ENCODE measurements at places on chromosomes 16 and 17. TPM values are rescaled to one million over a fixed set of nuclear protein-coding genes. Genes with fewer than 3 reads are reported as not detected.

DNA sequence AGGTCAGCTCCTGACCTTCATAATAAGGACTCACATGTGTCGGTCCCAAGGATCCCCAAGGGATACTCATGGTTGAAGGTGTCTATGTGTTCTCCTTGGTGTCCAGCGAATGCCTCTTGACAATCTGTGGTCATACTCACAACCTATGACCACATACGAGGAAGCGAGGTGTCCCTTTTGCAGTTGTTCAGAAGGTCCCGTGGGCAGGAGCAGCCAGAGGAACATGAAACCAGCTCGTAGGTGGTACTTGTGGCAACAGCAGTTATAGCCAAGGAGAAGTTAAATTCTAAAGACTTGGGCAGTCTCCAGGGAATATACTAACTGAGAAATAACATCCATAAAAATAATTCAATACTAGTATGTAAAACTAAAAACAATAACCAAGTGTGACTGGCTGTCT is 685.3 kb downstream of the WWOX start:
- no peak for DNase-seq

- DNase-seq, result no peak
These were observed 25.8 kb downstream of the STAT3 start for GRCh38 chr17:42362245-42362961.

- no peak for DNase-seq
These were observed 19.5 kb downstream of the NKD1 start for GRCh38 chr16:50567651-50568050.

DNA sequence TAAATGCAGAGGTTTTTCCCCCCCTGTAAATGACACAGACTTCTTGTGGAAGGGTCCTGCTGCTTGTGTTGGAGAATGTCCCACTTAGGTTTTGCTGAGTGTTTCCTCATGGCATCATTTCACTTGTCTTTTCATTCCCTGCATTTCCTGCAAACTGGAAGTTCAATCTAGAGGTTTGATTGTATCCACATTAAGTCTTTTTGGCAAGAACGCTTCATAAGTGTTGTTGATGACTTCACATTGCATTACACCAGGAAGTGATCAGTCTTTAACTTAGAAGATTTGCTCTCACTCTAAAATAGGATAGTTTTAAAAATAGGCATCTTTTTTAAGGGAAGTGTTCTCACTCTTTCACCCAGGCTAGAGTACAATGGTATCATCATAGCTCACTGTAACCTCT is 67.2 kb downstream of the RPTOR start:
- no peak for DNase-seq

- DNase-seq, result peak; percentile 46
These were observed 12.3 kb downstream of the CACNG4 start for GRCh38 chr17:66976781-66977201.

DNA sequence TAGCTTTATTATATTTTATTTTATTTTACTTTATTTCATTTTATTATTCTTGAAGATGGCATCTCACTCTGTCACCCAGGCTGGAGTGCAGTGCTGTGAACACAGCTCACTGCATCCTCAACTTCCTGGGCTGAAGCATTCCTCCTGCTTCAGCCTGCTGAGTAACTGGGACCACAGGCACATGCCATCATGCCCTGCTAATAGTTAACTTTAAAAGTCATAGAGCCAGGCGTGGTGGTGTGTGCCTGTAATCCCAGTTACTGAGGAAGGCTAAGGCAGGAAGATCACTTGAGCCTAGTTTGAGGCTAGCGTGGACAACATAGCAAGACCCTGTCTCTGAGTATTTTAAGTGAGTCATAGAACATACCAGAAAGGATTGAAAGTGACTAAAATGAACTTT is 38.7 kb downstream of the ESRP2 start:
- DNase-seq, result no peak

DNA sequence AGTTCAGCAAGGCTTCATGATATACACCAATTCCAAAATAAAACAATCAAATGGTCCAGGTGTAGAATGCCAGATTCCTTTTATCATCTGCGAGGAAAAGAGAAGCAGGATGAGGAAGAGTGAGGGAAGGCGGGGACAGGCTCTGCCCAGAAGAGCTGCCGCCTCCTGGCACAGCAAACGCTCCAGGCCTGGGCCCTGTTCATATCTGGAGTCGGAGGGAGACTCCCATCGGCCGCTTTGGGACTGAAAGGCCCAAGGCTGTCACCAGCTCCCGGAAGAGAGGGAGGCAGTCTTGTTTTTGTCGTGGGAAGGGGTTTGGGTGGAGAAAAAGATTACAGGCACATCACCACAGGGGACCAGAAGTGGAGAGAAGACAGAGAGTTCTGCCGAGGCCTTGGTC is 29.0 kb upstream of the SLC25A19 start:
- no peak for DNase-seq

DNA sequence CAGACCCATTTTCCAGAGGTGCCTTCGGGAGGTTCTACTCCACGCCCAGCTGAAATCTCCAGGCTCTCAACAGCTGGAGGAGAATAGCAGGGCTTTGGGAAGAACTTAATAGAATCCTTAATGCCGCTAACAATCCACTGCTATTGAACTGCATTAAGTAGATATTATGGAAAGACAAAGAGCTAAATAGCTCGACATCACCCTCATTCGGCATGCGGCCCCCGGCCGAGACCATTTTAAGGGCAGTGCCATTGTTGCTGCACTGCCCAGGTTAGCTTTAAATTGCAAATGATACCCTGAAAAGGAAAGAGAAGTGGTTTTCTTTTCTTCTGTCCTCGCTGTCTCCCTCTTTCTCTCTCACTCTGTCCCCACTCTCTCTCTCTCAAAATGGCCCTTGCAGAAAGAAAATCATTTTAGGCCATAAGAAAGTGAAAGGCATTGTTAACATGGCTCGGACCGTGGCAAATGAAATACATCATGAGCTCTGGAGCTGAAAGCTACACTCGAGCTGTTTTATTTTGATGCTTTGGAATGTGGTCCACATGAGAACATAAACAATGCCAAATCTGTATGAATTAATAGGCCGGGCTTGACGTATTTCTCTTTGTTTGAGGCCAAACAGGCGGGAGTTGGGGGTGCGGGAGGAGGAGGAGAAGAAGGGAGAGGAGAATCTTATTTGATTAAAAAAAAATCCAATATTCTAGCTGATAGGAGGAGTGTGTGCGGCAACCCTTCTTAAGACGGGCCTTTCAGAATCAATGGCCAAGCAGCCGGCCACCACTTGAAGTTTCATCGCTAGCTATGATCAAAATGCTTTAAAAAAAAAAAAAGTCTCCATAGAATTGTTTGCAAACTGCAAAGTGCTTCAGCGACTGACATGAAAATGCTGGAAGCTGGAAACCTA is 298.8 kb upstream of the IRX3 start:
- no peak for DNase-seq

DNA sequence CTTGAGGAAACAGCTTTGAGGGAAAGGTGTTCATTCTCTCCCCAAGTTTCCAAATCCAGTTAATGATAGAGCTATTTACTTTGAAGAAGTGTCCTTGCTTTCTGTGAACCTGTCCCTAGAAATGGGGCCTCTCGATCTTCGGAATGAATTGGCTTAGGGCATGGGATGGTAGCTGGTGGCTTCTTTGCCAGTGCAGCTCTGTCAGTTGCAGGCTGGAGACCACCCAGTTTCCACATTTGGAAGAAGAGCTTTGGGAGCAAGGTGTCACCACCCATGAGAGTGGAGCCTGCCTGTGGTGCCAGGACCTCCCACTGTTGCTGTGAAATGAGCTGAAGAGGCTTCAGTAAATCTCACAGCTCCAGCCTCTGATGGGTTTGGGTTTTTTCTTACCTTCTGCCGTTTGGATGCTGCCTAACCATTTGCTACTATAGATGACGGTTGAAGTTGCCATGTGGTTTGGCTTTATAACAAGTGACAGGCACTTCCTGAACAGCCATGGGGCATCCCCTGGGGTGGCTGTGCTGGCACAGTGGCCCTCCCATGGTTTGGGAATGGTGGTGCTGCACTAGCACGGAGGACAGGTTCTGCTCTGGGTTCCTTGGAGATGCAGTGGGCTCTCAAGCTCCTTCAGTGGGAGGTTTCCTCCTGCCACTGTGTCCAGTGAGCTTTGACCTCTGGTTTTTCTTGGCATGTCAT is 19.5 kb upstream of the SLC5A10 start:
- DNase-seq, result no peak

- DNase-seq, result no peak
These were observed 28.5 kb downstream of the IL21R start for GRCh38 chr16:27430512-27430911.

DNA sequence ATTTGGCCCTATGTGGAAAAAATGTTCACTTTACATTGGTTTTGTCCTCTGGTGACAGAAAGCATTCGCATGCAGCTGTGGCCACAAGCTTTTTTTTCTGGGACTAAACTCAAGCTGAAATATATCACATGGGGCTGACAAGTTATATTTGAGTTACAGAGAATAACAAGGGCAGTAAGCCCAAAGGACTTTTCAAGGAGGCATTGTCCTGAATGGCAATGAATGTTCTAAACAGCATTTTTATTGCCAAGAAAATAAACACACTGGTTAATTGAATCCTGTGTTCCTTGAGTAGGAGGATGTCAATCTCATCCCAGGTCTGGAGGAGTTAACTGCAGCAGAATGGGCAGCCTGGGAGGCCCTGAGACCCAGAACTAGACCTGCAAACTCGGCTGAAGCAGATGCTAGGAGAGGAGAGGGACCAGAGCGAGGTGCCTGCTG is 114.5 kb downstream of the COPRS start:
- no peak for DNase-seq

- no peak for DNase-seq
These were observed 120.9 kb upstream of the CDC42EP4 start for GRCh38 chr17:73432624-73433190.

DNA sequence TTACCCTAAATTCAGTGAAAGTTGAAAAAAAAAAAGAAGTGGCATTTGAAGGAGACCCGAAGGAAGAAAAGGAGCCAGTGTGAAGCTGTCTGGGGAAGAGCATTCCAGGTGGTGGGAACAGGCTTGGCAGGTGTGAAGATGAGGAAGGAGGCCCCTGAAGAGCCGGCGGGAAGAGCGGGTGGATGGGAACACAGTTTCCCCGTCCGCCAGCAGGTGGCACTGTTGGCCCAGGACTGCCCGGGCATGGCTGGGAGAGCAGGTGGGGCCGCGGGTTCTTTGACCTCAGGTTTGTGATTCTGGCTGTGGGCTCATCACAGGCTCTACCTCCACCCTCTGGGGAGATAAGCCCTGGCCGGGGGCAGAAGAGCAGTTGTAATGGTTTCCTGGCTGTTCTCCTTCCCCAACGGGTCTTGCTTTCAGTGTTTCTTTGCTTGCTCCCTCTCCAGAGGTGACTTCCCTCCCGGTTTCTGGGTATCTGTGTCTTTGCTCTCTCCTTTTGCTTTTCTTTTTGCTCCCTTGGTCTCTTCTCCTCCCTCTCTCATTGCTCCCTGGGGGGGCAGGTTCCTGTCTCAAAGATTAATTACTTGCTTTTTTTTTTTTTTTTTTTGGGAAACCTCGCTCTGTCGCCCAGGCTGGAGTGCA is 32.3 kb downstream of the RAP1GAP2 start:
- peak; percentile 77 for DNase-seq

GRCh38 chr17:72126575-72127486 is 6.0 kb downstream of the SOX9 start:
- no peak for DNase-seq

GRCh38 chr17:41635121-41636097 is 11.0 kb upstream of the KRT17 start:
- peak; percentile 50 for DNase-seq

GRCh38 chr17:81615401-81615930 is 21.4 kb downstream of the NPLOC4 start:
- no peak for DNase-seq

The HOXB6 gene
- total RNA-seq, result 2.2 TPM

The GLOD4 gene
- 41.1 TPM for total RNA-seq

The ZNF423 gene
- 13.8 TPM for total RNA-seq

The RPS15A gene
- 749 TPM for total RNA-seq

The DLX4 gene
- 0.27 TPM for total RNA-seq

The NOL3 gene
- 58.6 TPM for total RNA-seq

All from left cardiac atrium (tissue), 4 donors.